Head of caudate nucleus (tissue), 42 donors: ENCODE measurements at places on chromosomes 3 and 15.

GRCh38 chr3:172659246-172660002 is 51.4 kb downstream of the NCEH1 start:
- DNase-seq, result no peak

DNA sequence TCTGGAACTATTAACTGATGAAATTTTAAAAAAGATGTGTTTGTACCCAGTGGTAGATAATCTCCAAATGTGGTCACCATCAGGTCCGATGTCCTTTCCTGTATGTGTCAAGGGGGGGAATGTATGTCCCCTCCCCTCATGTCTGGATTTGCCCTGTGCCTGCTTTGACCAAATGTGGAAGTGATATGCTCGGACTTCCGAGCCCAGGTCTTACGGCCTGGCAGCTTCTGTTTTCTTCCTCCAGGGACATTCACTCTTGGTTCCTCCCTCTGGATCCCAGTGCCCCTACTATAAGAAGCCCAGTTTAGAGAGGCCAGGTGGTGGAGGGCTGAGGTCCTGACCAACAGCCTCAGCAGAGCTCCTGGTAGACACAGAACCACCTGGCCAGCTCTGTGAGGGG is 75.5 kb downstream of the CCR1 start:
- DNase-seq, result no peak

GRCh38 chr15:67074886-67075229 is 9.5 kb downstream of the SMAD3 start:
- no peak for DNase-seq

- DNase-seq, result no peak
These were observed 724.2 kb upstream of the CFAP20DC start for GRCh38 chr3:59774000-59774399.

DNA sequence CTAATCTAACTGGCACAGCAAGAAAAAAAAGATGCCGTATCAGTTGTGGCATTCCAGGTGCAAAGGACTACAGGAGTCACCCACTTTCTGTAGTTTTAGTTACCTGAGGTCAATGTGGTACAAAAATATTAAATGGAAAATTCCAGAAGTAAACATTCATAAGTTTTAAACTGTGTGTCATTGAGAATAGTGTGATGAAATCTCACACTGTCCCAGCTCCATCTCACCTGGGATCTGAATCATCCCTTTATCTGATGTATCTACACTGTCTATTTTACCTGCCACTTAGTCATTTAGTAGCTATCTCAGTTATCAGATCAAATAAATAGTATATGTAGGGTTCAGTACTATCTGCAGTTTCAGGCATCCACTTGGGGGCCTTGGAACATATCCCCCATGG is 26.7 kb downstream of the GBE1 start:
- no peak for DNase-seq

DNA sequence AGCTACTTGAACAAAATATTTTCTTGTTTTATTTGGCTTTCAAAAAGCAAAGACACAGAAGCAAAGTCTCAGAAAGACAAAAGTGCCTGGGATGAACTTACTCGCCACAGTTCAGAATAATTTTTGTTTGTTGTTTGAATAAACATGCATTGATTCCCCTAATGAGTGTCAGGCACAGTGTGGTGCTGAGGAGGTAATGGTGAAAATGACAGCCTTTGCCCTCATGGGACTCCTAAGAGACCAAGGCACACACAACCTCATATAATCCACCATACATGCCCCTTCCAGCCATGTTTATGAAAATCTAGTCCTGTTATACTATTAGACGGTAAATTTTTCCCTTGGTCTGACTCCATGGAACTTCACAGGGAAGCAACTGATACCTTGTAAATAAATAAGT is 2.5 kb downstream of the GOLIM4 start:
- no peak for DNase-seq

GRCh38 chr3:157120071-157120892 is 39.7 kb downstream of the CCNL1 start:
- no peak for DNase-seq

- DNase-seq, result no peak
These were observed 80.2 kb downstream of the CBLB start for GRCh38 chr3:105788593-105788992.

DNA sequence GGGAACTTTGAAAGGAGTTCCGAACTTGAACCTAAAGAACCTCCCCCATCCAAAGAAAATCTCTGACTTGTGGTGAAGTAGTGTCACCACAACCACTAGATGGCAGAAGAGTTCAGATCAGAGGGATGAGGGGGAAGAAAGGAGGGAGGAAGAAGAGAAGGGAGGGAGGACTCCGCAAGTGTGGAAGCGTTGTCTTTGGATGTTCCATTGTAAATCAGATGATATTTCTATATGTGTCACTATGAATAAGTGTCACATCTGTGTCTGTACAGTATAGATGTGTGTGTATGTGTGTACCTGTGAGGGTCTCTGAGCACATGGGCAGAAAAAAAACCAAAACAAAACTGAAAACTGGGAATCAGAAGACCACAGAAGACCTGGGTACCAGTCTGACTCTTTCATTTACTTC is 16.9 kb downstream of the SLC24A1 start:
- no peak for DNase-seq

DNA sequence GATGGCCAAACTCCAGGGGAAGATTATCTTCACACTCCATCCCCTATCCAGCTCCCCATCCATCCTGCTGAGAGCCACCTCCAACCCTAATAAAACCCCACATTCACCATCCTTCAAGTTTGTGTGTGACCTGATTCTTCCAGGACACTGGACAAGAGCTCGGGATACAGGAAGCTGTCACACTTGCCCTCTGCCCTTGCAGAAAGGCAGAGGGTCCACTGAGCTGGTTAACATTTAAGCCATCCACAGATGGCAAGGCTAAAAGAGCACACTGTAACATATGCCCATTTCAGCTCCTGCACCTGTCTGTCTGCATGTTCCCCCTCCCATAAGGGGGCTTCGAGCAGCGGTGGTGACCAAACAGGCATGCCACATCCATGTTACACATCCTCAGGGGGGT is 29.8 kb downstream of the SETMAR start:
- no peak for DNase-seq

DNA sequence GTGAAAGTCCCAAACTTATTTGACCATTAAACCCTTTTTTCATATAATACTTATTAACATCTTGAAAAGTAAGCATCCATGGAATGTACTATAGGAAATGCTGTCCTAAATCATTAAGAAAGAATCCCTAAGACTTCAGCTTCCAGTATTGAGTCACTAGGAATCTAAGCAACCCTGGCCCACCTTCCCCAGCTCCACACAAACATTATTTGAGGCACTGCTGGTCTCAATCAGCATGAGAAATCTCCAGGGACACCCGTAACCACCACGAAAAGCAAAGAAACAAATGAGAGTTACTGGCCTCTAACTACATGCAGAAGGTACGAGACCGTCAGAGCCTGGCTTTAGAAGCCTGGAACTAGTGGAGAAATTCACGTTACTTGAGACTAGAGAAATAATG is 68.2 kb downstream of the POLQ start:
- no peak for DNase-seq

GRCh38 chr3:172074586-172074985 is 35.2 kb downstream of the FNDC3B start:
- no peak for DNase-seq

GRCh38 chr15:56871185-56871584 is 47.3 kb upstream of the TCF12 start:
- DNase-seq, result no peak

GRCh38 chr3:168066882-168067281 is 28.8 kb downstream of the GOLIM4 start:
- DNase-seq, result no peak

DNA sequence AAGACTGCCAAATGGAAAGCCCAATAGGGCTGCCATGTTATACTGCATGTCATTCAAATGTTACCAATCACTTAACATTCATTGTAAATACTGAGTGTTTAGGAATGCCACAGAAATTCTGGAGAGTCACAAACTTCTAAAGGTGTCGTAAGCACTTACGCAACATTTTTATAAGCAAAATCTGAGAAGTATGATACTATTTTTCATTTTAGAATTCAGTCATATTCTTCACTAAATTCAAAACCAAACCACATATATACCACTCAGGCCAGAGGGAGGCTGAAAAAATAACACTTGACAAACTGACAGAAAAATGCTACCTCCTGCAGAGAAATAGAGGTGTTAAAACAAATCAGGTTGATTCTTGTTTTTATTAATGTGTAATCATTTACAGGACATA is 89.8 kb downstream of the THBS1 start:
- no peak for DNase-seq

- DNase-seq, result no peak
These were observed 570.6 kb downstream of the ZBBX start for GRCh38 chr3:166809520-166809919.

GRCh38 chr15:68340726-68341671 is 63.5 kb downstream of the FEM1B start:
- no peak for DNase-seq

- DNase-seq, result no peak
These were observed 135.1 kb downstream of the KCNMB2 start for GRCh38 chr3:178671377-178671776.

DNA sequence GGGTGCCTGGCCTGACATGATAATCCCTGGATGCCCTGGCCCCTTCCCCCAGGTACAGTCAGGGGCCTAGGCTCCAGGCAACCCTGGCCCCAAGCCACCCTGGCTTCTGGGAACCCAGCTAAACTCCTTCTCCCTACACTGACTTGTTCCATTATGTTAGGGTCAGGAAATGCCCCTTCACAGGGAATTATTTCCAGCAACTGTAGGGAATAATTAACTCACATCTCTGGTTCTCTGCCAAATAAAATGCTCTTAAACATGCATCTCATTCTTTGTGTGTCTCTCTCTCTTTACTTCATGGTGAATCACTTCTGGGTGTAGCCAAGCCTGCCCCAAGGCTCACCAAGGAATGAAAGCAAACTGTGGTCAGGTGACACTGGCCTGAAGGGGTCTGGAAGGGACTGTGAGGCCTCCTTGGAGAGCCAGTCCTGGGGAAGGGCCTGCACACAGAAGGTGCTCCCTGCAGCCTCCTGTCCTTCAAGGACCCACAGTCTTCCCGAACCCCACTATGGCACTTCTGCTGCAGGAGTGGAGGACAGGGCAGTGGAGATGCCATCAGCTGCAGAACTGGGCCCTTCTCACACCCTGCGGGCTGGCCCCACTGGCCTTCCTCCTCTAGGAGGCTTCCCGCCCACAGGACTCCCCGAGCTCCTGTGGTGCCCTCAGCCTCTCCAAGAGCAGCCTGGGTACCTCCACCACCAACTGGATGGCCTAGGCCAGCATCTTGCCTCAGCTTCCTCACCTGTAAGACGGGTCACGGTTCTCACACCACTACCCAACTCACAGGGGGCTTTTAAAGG is 17.6 kb downstream of the TKT start:
- DNase-seq, result no peak

DNA sequence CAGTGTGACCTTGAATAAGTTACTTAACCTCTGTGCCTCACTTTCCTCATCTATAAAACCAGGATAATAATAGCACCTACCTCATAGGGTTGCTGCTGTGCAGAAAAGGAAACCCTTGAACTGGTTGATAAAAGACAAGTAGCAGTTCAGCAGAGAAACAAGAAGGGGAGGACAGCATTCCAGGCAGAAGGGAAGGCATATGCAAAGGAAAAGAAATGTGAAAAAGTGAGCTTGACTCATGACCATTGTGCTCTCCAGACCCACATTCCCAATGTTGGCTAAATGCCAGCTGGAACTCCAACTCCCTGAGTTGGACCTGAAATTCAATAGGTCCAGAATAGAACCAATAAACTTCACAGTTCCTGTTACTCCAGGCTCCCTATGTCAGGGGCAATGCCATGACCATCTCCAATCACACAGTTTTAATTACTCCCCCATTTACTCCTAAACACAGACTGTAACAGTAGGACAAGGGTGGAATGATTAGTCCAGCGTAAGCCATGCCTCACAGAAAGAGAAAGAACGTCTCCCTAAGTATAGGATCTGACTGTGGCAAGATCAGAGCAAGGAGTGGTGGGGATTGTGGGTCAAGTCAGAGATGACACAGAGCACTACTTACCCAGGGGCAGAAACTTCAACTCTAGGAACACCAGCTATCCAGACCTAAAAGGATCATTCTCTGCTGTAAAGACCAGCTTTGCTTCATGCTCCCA is 26.9 kb downstream of the PRKAR2A start:
- no peak for DNase-seq

GRCh38 chr3:104989878-104990277 is 376.8 kb upstream of the ALCAM start:
- no peak for DNase-seq

DNA sequence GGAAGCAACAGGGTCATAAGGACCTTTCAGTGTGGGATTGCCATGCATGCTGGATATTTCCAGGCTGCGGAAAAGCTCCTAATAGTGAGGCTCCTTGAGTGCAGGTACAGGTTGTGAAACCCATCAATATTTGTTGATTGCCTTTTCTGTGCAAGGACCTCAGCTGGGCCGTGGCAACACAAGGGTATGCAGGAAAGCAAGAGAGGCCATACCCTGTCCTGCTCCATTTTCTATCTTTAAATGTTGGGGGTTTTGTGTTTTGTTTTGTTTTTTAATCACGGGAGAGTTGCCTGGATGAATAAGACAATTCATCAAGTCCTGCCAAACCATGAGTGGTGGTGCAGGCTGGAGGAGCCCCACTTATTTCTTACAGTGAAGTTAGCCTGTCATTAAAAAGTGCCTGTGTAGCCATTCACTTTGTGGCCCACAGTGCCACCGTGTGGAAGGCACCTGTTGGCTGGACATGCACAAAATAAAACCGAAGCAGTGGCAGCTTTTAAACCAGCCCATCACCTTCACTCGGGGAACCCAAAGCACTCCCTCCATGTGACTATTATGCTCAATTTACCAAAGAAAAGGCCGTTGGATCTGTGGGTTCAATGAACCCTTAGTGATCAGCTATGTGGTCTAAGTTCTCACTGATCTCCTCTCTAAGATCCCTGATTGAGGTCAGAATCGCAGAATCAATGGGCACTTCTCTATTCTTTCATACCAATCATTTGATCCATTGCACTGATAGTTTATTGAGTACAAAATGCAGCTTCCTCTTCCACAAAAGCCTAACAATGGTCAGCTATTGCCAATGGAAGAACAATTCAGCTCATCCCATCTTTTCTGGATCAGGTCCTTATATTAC is 42.2 kb downstream of the CLDN18 start:
- DNase-seq, result no peak

DNA sequence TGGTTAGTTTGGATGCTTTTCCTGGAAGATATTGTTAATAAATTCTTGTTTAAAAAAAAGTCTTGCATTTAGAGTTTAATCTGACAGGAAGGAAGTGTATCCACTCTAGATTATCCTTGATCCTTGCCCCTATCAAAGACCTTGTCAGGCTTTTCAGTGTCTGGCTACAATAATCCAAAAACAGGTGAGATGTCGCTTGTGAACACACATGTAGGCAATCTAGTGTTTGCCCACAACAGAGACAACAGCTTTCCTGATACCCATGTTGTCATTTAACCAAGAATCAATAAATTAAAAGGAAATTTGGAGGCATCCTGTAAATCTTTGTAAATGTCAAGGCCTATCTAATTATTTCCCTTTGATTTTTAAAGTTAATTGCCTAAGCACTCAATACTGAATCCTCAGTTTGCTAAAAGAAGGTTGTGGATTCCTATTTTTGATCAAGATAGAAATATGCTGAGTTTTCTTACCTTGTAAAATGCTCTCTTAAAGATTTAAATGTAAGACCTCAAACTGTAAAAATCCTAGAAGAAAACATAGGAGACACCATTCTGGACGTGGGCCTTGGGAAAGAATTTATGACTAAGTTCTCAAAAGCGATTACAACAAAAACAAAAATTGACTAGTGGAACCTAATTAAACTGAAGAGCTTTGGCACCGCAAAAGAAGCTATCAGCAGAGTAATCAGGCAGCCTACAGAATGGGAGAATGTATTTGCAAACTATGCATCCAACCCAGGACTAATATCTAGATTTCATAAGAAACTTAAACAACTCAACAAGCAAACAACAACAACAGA is 207.7 kb downstream of the NAALADL2 start:
- DNase-seq, result no peak
